ENCODE measurements at places on chromosomes 13 and 19.
A peak's percentile ranks its signal among the peaks of the same experiment; 100 is the strongest.

DNA sequence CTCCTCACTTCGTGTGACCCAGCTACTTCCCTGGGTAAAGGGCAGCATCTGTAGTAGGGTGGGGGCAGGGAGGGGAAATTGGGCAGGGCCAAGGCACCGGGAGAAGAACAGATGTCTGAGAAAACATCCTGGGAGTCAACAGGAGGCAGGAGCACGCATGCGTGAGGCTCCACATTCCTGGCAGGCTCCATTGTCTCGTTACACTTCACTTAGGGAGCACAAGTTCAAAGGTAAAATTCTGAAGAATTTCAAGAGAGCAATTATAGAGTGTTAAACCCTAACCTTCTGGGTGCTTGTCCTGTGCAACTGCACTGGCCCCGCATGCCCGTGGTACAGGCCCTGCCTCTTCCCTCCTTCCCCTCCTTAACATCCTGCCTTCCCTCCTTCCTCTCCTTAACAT lies 79.6 kb upstream of the POMP start:
- DNase-seq = no peak

DNA sequence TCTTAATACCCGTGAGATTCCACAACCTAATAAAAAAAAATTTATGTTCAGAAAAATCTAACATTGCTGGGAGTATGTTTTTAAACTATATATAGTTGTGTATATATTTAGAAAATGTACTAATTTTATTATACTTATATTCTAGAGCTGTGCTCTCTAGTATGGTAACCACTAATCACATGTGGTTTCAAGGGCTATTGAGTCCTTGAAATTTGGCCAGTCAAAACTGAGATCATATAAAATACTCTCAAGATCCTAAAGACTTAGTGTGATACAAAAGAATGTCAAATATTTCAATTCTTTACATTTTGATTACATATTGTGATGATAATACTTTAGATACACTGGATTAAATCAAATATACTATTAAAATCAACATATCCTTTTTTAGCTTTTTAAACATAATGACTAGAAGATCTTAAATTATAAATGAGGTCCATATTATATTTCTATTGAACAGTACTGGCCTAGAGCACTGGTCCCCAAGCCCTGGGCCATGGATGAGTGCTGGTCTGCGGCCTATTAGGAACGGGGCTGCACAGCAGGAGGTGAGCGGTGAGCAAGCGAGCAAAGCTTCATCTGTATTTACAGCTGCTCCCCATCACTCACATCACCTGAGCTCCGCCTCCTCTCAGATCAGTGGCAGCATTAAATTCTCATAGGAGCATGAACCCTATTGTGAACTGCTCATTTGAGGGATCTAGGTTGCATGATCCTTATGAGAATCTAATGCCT lies 176.5 kb upstream of the NBEA start:
- no peak for DNase-seq

DNA sequence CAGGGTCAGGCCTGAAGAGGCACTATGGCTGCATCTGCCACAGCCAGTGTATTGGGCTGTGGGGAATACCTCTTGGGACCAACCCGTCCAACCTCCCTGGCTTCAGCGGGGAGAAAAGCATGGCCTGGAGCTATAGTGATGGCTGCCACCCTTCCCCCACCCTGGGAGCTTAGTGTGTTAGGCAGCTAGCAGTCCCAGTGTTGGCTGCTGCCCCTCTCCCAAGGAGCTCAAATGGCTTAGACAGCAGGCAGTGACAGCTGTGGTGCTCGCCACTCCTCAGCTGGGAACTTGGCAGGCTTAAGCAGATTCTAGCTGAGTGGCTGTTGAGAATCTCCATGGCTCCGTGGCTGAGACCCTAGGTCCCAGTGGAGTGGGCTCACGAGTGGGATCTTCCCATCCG lies 19.7 kb downstream of the ACOD1 start:
- no peak for DNase-seq

DNA sequence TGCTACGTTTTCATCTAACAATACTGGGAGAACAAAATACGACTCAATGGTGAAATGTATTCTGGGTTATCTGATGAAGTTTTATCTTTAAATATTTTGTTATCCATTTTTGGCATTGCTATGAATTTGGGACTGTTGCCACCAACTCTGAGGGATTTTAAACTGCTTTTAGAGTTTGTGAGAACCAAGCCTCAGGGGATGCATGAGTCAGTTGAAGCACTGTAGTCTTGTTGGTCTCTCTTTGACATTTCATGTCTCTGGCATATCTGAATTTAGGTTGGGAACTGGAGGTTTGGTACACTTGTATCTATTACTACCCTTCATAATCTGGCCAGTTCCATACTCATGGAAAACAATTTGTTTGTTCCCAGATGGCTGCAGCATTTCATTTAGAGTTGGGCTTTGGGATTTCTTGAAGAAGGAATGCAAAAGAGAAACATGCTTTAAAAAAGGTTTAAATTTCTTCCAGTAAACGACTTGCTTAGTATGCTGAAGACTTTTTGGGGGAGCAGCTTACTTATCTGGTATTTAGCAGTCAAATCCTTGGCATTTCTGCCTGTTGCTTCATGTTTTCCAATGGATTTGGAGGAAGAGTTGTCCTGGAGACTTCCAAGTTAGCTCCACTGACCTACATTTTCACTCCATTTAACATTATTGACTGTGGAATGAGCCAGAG lies 28.9 kb downstream of the ARHGEF7 start:
- DNase-seq = no peak

- no peak for DNase-seq
Measured at GRCh38 chr13:51538591-51539179, 45.6 kb upstream of the WDFY2 start.

DNA sequence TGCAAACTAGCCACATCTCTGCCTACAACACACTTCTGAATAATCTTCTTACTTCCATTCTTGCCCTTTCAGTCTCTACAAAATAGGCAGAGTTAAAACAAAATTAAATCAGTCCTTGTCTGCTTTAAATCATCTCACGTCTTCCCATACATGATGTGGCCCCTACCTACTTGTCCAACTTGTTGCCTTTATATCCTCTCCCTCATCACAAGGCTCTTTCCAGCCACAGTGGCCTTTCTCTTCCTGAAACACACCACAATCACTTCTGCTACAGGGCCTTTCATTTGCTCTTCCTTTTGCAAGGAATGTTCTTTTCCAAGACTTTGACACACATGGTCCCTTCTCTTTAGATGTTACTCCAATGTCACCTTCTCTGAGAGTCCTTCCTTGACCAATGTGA lies 1.7 kb downstream of the RBM26 start:
- no peak for DNase-seq

- no peak for DNase-seq
Measured at GRCh38 chr19:20186174-20186573, 19.2 kb downstream of the ZNF486 start.

GRCh38 chr19:55166530-55167268 lies at the start of gene DNAAF3:
DNAAF3 (minus strand) TSS chr19:55166613; CDS start chr19:55166413, 200 bp downstream.
- DNase-seq = peak; percentile 92

- DNase-seq = no peak
Measured at GRCh38 chr13:77545626-77546412, 10.3 kb downstream of the SCEL start.

DNA sequence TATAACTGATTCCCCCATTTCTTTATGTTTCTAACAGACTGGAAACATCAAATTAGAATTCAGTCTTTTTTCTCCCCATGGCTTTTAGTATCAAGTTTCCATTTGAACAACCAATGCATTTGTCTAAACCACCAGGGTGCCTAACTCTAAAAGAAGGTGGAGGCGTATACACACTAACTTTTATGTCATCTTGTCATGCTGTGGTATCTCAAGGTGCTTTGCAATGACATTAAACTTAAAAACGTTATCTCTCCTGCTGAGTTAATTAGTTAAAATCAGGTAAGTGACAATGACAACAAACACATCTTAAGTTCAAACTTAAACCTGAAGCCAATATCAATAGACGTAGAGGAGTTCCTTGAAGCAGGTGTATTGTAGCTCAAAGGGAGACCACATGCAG lies 1001.7 kb downstream of the PCDH17 start:
- DNase-seq = no peak

- no peak for DNase-seq
Measured at GRCh38 chr19:50646074-50646807, 3.0 kb upstream of the C19orf81 start.

GRCh38 chr19:35533822-35534392 lies 651 bp downstream of the GAPDHS start:
- peak; percentile 25 for DNase-seq

GRCh38 chr13:91045351-91046034 lies 302.0 kb upstream of the MIR17HG start:
- no peak for DNase-seq

DNA sequence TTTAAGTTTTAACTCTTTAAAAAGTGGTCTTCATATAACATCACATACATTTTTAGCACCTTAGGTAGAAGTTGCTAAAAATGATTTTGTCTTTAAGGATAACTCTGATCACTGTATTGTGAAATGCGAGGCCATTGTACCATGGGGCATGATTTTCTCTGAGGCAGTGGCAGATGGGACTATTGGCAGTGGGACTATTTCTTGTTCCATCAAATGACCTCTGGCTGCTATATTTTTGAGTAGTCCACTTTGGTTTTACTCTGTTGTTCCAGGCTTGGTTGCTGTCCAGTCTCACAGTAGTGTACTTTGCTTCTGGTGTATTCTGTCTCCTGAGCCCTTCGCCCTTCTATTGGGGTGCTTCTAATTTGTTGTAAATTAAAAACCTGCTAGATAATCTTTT lies 156.5 kb downstream of the ATP8A2 start:
- DNase-seq = no peak

DNA sequence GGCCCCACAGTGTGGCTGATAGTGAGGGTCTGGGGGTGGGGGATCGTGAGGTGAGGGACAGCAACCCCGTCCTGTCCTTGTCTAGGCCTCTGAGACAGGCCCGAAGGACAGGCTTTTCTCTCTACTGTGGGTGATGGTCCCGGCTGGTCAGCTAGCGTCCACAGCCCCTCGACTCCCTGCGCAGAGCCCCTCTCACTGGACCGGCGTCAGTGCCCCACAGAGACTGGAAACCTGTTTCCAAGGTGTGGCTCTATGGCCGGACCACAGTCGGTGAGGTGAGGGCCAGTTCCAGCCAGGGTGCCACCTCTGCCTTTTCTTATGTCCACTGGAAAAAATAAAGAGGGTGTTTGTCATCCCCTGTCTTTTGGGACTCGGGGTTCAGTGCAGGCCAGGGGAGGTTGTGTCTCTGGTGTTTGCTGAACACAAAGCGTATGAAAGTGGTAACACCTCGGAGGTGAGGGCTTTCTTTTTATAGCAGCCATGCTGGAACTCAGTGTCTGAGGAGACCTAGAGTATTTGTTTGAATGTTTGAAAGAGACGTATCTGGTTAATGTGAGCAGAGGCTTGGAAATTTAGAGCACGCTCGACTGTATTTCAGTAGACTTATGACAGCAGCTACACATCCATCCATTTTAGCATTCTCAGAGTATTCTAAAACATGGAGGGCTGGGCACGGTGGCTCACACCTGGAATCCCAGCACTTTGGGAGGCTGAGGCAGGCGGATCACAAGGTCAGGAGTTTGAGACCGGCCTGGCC lies 22.8 kb downstream of the ATP11A start:
- no peak for DNase-seq

GRCh38 chr19:57664269-57665127 lies 4.2 kb upstream of the ZSCAN4 start:
- no peak for DNase-seq

- DNase-seq = no peak
Measured at GRCh38 chr19:53824134-53824611, at the start of gene NLRP12. NLRP12 (minus strand) TSS chr19:53824314; CDS start chr19:53824174, 140 bp downstream.

GRCh38 chr13:108929532-108930206 lies 300.3 kb downstream of the MYO16 start:
- no peak for DNase-seq

GRCh38 chr19:45186509-45187334 lies 8.1 kb downstream of the BLOC1S3 start:
- DNase-seq = no peak

GRCh38 chr13:30877335-30877734 lies 28.7 kb upstream of the MEDAG start:
- DNase-seq = no peak

- no peak for DNase-seq
Measured at GRCh38 chr13:86172961-86173360, 373.7 kb upstream of the SLITRK6 start.

- DNase-seq = no peak
Measured at GRCh38 chr13:102877303-102877702, 31.5 kb downstream of the ERCC5 start.

DNA sequence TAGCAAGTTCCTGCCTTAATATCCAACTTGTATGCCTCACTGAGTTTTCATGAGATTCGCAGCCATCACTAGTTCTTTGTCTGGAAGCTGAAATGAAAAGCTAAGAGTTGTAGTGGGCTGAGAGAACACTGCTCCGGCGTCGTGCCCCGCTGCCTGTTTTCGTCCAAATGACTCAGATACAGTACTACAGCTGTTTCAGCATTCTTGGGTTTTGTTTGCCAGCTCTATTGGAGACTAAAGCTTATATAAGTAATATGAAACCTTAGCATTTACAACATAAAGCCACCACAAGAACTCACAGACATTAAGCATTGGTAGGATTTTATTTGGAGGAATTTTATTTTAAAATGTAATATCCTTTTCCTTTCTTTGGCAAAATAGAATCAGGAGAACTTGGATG lies 299.7 kb downstream of the DLEU7 start:
- DNase-seq = no peak

DNA sequence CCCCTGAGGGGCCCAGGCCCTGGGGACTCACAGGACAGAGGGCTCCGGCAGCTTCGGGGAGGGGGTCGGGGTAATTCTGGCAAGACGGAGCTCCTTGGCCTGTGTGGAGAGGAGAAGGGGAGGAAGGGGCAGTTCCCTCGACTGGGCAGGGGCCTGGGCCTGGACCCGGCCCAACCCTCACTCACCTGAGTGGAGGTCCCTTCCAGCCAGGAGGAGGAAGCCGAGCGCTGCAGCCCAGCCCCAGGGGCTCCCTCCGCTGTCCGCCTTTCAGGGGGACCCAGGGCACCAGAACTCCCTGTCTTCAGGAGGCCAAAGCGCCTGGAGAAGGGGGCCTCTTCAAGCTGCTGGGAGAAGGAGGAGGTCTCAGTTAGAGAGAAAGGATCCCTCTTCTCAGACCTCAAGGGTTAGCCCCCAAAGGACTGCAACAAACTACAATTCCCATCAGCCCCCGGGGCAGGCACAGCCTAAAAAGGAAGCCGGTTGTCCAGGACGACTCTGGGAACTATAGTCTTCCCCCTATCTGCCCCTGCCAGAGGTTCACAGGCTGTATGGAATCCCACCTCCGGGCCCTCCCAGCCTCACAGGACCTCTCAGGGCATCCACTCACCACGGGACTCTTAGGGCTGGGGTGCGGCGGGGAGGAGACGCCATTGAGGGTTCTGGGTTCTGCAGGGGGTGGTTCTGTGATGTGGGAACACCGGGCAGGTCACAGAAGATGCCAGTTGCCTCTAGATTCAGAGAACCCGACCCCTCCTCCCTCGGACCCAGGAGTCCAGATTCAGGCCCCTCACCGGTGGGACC lies 19.8 kb downstream of the EPS8L1 start:
- DNase-seq = no peak

- no peak for DNase-seq
Measured at GRCh38 chr13:28568286-28568685, 73.4 kb upstream of the FLT1 start.

GRCh38 chr19:42110658-42111057 lies 21.6 kb downstream of the POU2F2 start:
- DNase-seq = no peak
